ENCODE measurements at places on chromosomes 2 and 18.

DNA sequence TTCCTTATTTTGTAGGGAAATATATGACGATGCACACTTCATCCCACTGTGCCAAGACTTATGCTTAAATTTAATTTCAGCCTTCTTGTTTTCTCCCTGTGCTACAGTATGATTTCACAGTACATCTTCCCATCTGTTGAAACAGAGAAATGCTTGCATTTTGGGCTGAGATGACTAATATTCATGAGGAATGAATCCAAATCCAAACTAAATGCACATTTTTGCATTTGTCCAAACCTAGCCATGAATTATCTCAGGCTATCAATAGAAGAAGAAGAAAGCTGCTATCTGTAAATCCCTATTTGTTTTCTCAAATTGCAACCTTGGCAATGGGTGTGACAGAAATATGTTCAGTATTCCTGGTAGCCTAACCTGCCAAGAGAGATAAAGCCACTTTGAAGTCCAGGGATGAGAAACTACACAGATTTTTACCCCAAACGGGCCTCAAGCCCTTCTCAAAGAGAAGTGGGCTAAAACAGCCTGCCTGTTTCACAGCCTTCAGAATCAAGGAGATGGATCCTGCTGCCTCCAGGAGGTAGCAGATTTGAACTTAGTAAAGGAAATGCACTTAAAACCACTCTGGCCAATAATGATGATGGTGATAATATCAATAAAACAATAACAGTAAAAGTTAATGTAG, 306.9 kb upstream of the NT5C1B start:
- DNase-seq = no peak

DNA sequence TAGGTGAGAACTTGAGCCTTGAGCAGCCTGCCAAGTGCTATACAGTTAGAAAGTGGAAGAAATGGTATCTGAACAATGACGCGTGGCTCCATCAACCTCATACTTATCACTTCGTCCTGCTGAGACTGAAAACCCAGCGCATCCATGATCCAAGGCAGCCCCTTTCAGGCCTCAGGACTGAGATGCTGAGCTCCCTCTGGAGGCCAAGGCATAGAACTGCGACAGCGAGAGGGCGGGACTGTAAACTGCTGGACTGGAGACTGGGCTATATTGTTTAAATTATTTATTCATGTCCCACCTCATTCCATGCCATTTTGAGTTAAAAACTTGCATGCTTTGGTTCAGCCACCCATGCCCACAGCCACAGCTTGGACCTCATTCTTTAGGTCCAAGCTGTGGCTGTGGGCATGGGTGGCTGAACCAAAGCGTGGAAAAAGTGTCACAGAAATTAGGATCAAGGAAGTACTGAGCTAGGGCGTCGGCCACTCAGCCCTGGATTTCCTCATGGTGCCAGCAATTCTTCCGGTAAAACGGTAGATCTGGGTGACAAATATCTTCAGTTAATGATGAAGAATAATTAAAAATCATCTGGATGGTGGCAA, 195.5 kb downstream of the L3MBTL4 start:
- DNase-seq = no peak

GRCh38 chr2:28523902-28524301, 28.0 kb downstream of the PLB1 start:
- no peak for DNase-seq

GRCh38 chr2:108923736-108924579, 65.1 kb downstream of the EDAR start:
- DNase-seq = no peak

- DNase-seq = no peak
Observed at GRCh38 chr2:19772981-19773380, 128.8 kb downstream of the TTC32 start.

DNA sequence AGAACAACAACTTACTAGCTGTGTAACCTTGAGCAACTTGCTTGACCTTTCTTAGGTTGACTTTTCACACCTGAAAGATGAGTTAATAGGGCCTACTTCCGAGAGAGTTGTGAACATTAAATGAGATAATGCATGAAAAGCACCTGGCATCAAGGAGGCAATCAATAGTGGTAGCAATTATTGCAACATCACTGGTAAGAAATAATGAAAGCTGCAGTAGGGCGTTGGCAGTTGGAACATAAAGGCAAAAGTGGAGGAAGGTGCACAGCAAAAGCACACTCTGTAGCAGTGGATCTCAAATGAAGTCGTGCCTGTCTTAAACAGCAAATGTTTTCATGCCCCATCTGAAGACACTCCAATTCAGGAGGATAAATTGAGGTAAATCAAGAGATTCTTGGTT, 178.9 kb upstream of the VRK2 start:
- no peak for DNase-seq

GRCh38 chr2:176967911-176968450, 244.6 kb upstream of the HNRNPA3 start:
- DNase-seq = no peak

Measured in activated naive CD4-positive, alpha-beta T cell treated with Interleukin-2 at 50 U/mL for 16 hours (primary cell).